Progenitor cell of endocrine pancreas (in vitro differentiated cells): ENCODE measurements at places on chromosomes 2 and 18.

DNA sequence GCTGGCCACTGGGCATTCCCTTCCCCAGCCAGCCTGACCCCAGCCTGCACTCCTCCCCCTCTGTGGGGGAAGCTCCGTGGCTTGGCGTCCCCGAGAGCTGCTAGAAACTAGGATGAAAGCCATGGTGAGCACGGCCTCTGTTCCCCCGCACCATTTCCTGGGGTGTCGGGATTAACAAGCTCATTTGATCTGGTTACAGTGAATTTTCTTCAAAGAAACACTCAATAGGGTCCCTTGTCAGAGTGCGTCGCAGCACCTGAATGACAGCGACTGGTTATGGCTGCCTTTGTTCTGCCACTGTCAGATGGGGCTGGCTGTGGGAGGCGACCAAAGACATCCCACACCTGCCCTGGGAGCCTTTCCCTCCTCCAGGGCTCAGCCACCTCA lies 7.7 kb upstream of the ALPI start:
- DNase-seq, result no peak

DNA sequence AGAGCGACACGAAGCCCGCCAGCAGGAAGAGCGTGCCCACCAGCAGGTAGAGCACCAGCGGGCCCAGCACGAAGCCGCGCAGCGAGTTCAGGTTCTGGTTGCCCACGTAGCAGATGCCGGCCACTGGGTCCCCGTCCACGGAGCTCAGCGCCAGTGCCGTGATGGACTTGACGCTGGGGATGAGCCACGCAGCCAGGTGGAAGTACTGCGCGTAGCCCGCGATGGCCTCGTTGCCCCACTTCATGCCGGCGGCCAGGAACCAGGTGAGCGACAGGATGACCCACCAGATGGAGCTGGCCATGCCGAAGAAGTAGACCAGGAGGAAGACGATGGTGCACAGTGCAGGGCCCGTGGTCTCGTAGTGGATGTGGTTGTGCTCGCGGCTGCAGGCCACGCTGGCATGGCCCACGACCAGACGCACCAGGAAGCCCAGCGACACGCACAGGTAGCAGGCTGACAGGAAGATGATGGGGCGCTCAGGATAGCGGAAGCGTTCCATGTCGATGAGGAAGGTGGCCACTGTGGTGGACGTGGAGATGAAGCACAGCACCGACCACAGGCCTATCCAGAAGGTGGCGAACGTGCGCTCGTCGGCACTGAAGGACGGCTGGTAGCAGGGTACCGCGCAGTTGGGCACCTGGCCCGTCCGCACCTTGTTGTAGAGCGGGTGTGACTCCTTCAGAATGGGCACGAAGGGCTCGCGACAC lies 2.1 kb downstream of the FZD5 start:
- DNase-seq, result peak; percentile 31

DNA sequence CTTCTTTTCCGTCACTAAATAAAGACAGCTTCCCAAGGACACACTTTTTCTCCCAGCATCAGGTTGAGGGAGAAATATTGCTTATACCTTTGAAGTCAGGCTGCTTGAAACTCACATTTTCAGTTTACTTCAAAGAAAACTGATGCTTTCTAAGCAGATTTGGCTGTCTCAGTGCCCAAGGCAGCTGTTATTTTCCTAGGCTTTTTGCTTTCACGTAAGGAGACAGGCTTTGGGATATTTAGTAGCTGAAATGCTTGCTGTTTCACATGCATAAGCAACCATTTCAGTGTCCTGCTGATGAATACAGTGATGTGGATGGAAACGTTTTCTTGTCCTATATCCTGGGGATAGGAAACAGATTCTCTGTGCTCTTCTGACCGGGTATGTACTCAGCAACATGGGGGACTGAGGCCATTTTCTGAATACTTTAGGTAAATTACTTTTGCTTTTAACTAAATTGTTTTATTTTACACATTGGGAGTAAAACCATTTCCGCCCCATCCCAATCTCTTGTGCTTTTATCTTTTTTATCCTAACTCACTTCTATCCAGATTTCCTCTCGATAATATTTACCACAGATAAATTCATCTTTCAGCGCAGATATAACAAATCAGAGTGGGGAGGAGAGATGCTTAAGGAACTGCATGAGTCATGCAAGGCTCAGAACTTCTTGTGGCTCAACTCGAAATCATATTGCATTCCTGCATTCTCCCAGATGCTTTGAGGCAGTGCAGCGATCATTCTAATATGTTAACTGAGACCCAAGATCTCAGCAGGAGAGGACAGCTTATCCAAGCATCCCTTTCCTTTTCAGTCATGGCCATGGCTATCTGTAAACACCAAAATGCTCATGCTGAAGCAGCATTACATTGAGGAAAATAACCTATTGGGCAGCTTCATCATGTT lies 22.2 kb downstream of the GALR1 start:
- DNase-seq, result no peak

DNA sequence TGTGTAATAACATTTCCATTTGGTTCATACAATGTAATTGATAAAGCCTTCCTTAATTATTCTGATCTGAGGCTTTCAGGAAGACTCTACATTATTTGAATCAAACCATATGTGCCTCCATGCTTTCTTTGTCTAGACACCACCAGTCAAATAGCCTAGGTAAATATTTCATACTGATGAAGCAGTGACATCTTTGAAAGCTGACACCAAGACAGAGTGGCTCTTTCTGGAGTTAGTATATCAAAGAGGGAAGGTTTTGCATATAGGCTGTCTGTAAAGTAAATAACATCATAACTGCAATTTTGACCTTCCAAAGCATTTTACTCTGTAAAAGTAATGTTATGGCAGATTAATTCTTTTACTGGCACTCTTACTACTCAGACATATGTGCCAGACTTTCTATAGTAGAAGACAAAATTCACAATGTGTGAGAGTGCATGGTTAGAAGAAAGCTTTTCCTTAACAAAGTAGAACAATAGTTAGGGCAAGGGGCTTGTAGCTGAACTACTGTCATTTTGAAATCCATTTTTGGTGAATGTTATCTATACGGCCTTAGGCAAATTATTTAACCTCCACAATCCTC lies 177.3 kb downstream of the ERBB4 start:
- no peak for DNase-seq

- no peak for DNase-seq
These were observed 23.3 kb upstream of the UBE2F start for GRCh38 chr2:237943395-237944094.

DNA sequence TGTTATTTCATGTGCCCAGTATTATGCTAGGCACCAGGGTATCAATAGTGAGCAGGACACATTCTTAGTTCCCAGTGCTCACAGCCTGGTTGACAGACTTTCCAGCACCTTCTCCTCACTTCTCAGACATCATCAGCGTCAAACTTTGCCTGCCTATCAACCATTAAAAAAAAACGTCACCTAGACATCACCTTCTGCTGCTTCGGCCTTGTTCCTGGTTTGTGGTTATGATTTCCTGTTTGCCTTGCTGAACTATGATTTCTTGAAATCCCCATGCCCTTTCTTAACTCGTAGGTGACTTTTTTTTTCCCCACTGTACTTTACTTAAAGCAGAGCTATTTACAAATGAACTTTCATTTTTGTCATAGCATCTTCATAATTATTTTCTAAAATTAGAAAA lies 60.4 kb upstream of the NABP1 start:
- DNase-seq, result no peak

- no peak for DNase-seq
These were observed 50.3 kb upstream of the NAB1 start for GRCh38 chr2:190598621-190599020.

GRCh38 chr2:199460101-199460671 lies 2.4 kb upstream of the SATB2 start:
- no peak for DNase-seq

DNA sequence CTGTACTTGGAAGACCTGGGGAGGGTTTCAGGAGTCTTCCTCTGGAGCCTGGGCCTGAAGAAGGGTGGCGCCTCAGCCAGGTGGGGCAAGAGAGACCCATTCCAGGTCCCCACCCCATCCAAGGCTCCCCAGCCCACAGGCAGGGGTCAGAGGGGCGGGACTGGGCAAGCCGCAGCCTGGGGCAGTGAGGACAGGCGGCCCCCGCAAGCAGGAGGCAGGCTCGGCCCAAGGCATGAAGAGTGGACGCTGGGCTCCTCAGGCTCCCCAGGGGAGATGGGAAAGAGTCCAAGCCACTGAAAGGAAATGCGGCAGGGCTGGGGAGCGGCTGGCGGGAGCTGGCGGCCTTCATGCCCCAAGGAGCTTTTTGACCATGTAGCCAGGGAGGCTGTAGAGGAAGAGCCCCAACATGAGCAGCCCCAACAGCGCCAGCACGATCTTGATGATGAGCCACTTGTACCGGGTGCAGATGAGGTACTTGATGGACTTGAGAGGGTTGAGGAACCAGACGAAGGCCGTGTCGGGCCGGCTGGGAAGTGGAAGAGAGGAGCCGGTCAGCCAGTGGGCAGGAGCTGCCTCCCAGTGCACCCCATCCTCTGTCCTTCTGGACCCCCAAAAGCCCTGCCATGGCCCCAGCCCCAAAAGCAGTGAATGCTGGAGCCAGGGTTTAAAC lies 20.1 kb downstream of the OTOF start:
- no peak for DNase-seq
